ENCODE measurements at places on chromosomes 11 and 22. TPM values are rescaled to one million over a fixed set of nuclear protein-coding genes. Genes with fewer than 3 reads are reported as not detected.

MYBPC3 gene
- not detected for total RNA-seq

ASCL3 gene
- not detected for total RNA-seq

NXPE2 gene
- 0.26 TPM for total RNA-seq

VPREB1 gene
- not detected for total RNA-seq

GRCh38 chr11:47108214-47108613 lies 68.5 kb downstream of the ARFGAP2 start:
- no peak for DNase-seq

GRCh38 chr11:63839508-63840355 lies 822 bp downstream of the MARK2 start:
- no peak for DNase-seq

- no peak for DNase-seq
Measured at GRCh38 chr22:41565403-41566054, 4.7 kb downstream of the CSDC2 start.

DNA sequence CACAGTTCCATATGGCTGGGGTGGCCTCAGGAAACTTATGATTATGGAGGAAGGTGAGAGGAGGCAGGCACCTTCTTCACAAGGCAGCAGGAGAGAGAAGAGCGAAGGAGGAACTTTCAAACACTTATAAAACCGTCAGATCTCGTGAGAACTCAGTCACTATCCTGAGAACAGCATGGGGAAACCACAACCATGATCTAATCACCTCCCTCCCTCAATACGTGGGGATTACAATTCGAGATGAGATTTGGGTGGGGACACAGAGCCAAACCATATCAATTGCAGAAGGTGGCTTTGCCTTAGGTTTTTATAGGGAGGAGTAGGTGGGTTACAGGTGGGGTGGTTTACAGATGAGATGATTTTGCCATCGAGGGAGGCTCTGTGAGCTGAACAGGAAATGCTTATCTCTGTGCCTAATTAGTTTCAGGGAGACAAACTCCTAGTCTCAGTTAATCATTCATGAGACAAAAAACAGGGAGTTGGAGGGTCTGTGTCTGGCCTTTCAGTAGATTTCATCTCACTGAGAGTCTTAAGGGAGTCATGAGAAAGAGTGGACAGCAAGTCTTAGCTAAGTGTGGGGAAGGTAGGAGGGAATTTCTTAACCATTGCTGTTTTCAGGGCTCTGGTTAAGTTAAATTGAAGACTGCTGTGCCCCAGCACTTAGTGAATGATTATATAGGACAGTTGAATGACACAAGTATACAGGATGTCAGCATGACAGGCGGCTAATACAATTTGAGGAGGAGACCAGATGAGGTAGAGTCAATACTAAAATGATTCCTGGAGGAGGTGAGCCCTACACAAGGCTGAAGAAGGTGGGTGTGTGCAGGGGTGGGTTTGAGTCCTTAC lies 47.7 kb downstream of the CWC15 start:
- no peak for DNase-seq

DNA sequence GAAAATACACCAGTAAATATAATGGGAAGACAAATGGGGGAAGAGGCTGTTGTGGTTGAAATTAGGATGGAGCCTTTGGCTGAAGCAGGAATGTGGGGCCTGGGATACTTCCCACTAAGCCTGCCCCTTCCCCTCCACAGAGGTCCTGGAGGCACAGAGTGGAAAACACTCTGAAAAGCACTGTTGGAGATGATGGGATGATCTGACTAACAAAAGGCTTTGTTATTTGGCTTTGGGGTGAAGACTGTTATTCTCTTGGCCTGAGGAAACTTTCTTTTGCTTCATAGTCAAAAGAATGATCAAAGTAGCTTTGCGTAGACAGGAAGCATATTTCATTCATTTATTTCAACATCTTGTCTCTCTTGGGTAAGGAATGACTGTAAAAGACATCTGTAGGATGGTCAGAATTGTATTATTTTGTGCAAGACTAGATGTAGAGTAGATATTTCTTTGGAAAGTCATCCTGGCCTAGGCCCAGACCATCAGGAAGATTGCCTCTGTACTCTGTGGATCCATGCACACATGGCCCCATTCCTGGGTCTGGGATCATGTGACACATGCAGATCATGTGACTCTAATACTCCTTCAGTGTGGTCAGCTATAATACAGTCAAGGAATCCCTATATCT lies 111.4 kb downstream of the SPON1 start:
- DNase-seq, result no peak

DNA sequence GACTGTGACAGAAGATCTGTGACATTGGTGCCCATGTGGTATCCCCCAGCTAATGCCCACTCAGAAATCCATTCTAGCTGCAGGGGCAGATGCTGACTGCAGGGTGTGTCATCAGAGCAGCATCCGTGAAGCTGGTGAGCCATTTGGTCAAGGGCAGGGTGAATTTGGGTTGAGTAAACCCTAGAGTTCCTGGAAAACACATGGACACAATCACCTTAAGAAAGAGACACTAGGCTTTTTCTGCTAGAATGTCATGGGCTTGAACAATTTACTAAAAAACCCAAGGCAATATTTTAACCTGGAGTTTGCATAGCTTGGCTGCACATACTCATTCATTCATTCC lies 100.0 kb downstream of the ADAMTS15 start:
- no peak for DNase-seq
